ENCODE measurements at places on chromosomes 2 and 18. TPM values are rescaled to one million over a fixed set of nuclear protein-coding genes. Genes with fewer than 3 reads are reported as not detected.

Gene FEV
- not detected for total RNA-seq

- DNase-seq = no peak
Measured at GRCh38 chr18:36446059-36446458, 148.5 kb downstream of the FHOD3 start.

GRCh38 chr2:35931626-35932025, 424.0 kb upstream of the CRIM1 start:
- DNase-seq = no peak

Gene BMP10
- total RNA-seq = not detected

Gene GREB1
- total RNA-seq = 0.94 TPM

Gene RNF144A
- 13.5 TPM for total RNA-seq

DNA sequence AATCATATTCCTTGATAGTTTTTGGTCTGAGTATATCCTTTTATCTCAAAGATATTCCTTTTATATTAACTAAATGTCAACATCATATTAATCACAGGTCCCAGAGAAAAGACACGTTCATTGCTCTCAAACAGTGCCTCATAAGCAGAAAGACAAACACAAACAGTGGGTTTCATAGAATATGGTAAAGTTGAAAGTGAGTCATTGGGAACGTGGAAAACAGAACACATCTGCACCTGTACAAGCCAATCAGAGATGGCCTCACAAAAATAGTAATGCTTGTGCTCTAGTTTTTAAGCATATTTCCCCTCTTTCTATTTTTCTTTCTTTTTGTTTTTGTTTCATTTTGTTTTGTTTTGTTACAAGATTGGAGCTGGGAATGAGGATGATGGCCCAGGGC, 328.4 kb upstream of the MAP2 start:
- DNase-seq = no peak

Gene PSD4
- total RNA-seq = 192 TPM

Data from CD8-positive, alpha-beta memory T cell (primary cell).